Cerebellar cortex (tissue), 1 donor: ENCODE measurements at places on chromosomes 5 and 9.
A peak's percentile ranks its signal among the peaks of the same experiment; 100 is the strongest.

GRCh38 chr5:5350101-5350500 lies 72.4 kb upstream of the ICE1 start:
- DNase-seq, result no peak

- DNase-seq, result no peak
Measured at GRCh38 chr9:29449306-29449705, 1876.0 kb upstream of the C9orf72 start.

DNA sequence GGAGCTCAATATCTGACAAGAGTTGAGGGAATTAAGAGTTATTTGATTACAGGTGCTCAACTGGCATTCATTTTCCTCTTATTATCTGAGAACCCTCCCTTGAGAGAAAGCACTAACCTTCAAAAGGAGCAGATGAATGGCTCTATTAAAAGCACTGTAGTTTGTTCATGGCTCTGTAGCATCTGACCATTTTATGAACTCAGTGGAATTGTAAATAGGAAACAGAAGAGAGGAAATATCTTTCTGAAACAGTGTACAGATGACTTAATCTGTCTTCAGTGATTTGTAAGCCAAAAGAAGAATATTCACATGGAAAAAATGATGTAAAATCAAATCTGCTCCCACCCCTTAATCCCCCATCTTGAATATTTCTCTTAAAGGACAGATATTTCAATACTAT lies 810.4 kb upstream of the GRAMD2B start:
- no peak for DNase-seq

DNA sequence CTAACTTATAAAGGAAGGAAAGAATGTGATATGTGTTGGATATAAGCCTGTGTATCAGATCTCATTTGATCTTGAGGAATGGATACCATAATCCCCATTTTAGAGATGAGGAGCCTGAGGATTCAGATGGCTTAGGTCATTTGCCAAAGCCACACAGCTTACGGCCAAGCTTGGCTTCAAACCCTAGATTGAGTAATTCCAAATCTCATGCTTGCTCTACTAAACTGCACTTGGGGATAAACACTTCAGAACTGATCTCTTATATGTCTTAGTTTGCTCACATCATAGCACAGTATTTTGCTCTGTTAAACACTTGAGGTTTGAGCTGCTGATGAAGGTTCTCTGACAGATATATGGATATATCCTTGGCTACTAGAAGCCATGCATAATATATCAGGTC lies 504.4 kb downstream of the NTRK2 start:
- no peak for DNase-seq

- no peak for DNase-seq
Measured at GRCh38 chr5:125142458-125142857, 396.0 kb upstream of the ZNF608 start.

DNA sequence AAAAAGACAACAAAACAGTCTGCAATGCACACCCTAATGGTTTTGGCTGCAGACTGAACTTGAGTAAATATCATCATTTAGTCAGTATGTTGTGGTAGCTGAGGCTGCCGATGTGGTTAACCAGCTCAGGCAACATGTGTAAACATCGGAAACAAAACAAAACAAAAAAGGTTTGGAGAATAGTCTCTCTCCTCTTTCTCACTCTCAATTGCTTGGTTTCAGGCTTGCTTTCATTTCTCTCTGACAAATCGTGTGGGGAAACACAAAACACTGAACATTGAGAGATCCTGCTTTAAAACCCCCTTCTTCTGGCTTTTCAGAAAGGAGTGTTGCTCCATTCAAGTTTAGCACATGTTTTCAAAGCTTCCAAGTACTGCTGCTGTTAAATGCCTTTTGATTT lies 453.3 kb downstream of the BNC2 start:
- DNase-seq, result no peak

DNA sequence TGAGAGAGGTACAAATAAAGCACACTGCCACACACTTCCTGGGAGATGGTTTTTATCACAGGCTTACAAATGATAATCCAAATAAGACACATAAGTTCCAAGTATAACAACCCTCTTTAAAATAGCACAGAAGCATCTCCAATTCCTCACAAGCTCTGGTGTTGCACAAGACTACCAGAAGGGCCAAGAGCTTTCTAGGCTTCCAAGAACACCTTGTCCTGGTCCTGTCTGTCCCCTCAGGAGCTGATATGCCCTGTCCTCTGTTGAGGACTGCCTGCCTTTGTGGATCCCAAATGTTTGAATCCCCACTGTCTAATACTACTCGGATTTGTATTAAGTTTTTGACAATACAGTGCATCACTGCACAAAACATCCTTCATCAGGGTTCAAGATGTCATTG lies 110.1 kb downstream of the SPOCK1 start:
- DNase-seq, result peak; percentile 35

GRCh38 chr9:93860694-93861658 lies 94.2 kb downstream of the BARX1 start:
- no peak for DNase-seq

- no peak for DNase-seq
Measured at GRCh38 chr9:125493384-125493783, 213.6 kb downstream of the MAPKAP1 start.

GRCh38 chr9:16708656-16709435 lies 161.6 kb downstream of the BNC2 start:
- DNase-seq, result peak; percentile 49

- DNase-seq, result peak; percentile 26
Measured at GRCh38 chr5:78647838-78648358, 674 bp downstream of the LHFPL2 start.

- no peak for DNase-seq
Measured at GRCh38 chr5:126562823-126563222, 32.2 kb downstream of the ALDH7A1 start.

DNA sequence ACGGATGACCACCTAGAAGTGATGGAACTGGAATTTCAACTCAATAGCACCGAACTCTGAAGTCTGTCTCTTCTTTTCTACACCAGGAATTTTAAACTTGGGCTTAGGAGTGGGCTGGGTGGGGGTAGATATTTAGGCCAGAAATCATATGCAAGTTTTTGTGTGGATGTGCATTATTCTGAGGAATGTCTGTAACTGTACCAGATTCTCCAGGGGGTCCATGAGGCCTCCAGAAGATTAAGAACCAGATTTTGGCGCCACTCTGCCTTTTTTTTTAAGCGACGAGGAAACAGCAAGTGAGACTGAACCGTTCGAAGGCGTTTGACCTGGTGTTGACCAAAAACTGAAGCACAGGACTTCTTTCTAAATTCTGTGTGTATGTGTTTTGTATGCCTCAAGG lies 88.8 kb upstream of the TTC23L start:
- DNase-seq, result no peak

- DNase-seq, result no peak
Measured at GRCh38 chr9:111762556-111762955, 32.2 kb downstream of the SHOC1 start.
